Stimulated activated CD8-positive, alpha-beta memory T cell treated with anti-CD3 and anti-CD28 coated beads, Interleukin-15, amount 100 ng/mL, for 24 hours (primary cell): ENCODE measurements at places on chromosomes 6 and 20.

- DNase-seq, result no peak
These were observed 11.5 kb upstream of the HLA-B start for GRCh38 chr6:31368461-31368860.

- no peak for DNase-seq
These were observed 5.1 kb downstream of the CDKAL1 start for GRCh38 chr6:20539387-20539786.

DNA sequence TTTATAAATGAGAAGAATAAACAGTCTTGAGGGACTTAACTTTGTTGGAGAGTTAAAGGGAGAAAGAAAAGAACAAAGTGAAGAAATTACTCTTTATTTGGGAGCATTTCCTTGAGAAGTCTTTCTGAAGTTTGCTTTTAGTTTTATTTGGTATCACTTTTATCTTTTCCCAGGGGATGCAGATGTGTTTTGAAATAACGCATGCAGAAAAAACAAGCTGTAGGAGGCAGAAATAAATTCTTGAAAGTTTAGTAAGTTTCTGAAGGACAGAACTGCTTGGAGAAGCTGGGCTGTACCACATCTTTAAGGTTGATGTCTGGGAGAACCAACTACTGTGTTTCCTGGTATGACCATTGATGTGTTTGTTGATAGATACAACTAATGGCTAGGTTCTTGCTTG, 75.0 kb downstream of the PLCB4 start:
- DNase-seq, result no peak

GRCh38 chr20:64069614-64070243, 6.7 kb downstream of the TCEA2 start:
- no peak for DNase-seq

DNA sequence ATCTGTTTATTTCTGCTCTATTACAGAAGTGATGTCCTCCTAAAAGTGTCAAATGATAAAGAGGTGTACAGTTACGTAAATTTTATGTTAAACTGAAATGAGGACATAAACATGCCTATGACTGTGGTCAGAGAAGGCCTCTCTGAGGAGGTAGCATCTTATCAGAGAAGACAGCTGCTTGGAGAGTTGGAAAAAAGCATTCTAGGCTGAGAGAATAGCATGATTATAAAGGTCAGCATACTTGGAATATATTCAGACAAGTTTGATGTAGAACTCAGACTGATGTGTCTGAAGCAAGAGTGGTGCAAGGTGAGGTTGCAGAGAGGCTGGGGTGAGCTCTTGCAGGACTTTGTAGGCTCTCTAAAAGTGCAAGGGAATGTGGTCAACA, 3.1 kb upstream of the PCNA start:
- no peak for DNase-seq

GRCh38 chr6:94680669-94681212, 896.6 kb upstream of the MANEA start:
- DNase-seq, result no peak

DNA sequence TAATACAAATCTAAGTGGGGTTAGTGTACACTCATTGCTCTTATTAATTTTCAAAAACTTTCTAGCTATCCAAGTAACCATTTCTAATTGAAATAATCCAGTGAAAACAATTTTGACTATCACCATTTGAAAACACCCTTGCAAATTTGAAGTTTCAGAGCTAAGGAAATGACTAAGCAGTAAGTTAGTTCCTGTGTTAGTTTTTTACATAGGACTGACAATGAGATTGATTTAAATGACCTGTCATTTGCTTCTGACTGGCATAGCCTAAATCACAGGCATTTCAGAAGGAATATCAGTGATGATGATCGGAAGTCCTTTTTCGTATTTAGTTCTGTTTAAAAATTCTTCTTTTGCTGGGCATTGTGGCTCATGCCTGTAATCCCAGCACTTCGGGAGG, 27.0 kb downstream of the STK4 start:
- DNase-seq, result no peak

GRCh38 chr20:17538517-17539170, 7.5 kb upstream of the BFSP1 start:
- no peak for DNase-seq

GRCh38 chr6:163199371-163199770, 215.1 kb upstream of the QKI start:
- DNase-seq, result no peak

DNA sequence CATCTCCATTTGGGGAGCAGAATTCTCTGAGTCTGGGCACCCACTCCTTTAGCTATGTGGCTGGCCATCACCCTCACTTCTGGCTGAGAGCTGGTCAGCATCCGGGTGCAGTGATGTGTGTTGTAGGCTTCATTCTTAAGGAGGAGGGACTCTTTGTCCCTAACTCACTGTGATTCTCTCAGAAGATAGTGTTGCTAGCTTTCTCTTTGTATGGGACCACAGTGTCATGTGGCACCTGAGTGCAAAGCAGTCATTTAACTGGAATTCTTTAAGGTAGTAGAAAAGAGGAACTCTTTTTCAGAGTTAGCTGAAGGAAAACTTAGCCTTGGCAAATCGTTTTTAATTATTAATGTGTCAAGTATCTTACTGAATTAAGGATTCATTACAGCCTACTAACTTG, 165.9 kb downstream of the JARID2 start:
- DNase-seq, result no peak

- peak; percentile 8 for DNase-seq
These were observed 55.0 kb downstream of the GNAS start for GRCh38 chr20:58907320-58908137.

DNA sequence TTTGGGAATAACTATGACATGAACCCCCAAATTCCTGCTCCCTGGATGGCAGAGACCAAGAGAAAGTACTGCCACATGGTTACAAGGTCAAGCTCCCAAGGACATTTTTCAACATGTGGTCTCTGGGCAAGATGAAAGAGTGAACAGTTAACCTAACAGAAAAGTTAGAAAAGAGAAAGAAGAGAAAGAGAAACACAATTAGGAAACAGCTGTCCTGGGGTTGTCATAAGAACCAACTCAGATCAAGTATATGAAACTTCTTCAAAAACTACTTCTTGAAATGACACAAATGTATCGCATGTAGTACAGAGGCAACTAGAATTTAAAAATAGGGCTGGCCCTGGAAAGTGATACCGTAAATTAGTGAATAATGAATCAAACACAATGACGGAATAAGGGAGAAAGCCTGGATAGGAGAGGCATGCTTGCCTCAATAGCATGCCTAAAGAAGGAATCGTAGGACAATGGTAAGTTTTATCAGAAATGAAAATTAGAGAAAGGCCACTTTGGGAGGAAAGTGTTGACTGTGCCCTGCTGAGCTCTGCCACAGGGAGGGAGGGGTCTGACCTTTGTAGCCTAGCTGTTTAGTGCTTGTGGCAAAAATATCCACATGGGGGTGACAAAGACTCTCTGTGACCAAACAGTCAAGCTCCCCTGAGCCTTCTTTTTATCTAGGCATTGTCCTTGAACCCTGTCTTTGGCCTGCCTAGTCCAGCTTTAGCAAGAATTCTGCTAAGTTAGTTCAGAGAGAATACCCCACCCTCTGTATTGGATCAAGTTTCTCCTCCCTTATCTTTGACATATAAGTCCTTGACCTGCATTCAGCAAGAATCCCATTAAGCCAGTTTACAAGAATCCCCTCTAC, 4.3 kb upstream of the DCBLD1 start:
- no peak for DNase-seq

GRCh38 chr20:46551522-46552381, 1.3 kb upstream of the OCSTAMP start:
- no peak for DNase-seq

DNA sequence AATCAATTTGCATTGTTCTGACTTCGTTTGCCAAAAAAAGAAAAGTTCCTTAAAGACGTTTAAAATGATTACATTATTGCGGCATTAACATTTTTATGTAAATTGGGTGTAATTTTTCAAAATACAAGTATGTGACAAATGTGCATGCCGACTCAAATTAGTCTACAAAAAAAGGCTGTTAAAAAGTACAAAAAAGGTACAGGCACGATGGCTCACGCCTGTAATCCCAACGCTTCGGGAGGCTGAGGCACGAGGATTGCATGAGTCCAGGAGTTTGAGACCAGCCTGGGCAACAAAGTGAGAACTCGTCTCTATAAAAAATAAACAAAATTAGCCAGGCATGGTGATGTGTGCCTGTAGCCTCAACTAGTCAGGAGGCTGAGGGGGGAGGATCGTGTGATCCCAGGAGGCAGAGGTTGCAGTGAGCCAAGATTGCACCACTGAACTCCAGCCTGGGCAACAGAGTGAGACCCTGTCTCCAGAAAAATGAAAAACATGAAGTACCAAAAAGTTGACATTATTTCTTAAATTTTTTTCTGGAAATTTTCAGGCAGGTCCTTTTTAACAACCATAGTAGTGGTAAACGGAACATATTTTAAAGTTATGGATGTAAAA, 90.2 kb downstream of the PTPN1 start:
- no peak for DNase-seq

DNA sequence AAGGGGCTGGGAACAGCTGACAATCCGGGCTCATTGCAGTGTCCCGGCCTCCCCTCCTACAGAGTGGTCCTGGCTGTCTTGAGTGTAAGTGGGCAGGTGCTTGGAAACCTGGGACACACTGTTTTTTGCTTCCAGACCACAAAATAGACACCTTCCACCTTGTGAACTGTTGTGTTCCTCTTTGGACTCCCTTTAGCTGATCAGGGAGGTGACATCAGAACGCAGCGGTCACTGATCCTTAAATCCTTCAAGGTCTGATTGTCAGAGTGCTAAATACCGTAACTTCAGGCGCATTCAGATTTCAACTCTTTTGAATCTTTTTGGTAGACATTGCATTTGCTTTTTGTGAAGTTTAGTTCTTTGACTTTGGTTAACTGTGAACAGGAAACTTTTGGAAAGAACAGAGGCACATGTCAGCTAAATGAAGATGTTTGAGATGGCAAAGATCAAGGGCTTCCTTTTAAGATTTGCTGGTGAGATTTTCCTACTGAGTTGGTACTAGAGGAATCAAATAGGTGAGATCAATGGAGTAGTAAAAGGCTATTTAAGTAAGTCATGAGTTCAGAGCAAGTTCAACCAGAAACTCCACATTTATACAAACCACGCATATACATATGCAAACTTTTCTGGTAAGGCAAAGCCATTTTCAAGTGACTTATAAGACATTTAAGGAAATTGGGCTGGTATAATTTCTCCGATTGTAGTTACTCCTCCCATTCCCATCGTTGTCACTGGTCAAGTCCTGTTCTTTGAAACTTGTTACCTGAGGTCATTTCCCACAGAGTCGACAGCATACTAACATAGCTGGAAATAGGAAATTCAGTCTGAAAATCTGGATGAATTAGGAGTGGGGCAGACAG, 6.3 kb downstream of the PPP1R3G start:
- no peak for DNase-seq

GRCh38 chr20:46252352-46253091, 55.8 kb downstream of the CDH22 start:
- no peak for DNase-seq

- no peak for DNase-seq
These were observed 21.0 kb downstream of the SULF2 start for GRCh38 chr20:47764154-47764733.

DNA sequence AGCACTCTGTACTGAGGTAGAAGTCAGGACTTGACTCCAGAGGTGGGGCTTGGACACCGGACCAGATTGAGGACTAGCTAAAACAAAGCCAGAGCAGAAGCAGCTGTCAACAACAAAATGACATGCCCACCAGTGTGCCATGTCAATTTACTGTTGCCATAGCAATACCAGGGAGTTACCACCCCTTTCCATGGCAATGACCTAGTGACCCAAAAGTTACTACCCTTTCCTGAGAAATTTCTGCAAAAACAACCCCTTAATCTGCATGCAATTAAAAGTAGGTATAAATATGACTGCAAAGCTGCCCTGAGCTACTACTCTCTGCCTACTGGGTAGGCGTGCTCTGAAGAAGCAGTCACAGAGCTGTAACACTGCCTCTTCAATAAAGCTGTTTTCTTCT, 21.0 kb downstream of the MAP3K5 start:
- DNase-seq, result no peak

- no peak for DNase-seq
These were observed 40.1 kb downstream of the ILRUN start for GRCh38 chr6:34656378-34657036.

DNA sequence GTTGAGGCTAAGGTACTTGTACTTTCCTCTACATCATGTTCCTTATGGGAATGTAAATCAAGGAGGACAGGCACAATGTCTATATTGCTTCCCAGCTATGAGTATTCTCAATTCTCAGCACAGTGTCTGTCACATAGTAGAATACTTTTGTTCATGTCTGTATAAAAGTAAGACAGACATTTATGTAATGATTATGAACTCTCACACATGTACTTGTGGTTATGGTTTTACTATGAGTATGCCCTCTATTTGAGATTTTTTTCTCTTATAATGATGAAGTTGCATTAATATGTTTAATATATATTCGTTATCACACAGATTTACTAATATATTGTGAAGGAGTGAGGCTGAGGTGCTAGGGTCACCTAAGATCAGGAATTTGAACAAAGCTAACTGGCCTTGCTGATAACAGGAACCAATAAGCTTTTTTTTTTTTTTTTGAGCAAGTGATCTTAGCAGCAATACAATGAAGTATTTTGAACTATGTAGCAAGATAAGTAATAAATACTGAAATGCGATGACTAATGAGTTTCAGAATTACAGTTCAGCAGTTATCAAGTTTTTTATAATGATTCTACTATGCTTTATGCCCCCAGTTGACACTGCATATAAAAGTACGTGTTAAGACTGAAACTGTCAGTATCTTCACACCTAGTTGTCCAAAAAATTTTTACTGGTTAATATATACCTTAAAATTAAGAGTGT, 623.1 kb downstream of the HTR1B start:
- no peak for DNase-seq
